Bronchial epithelial cell (primary cell): ENCODE measurements at places on chromosomes 16 and 17. TPM values are rescaled to one million over a fixed set of nuclear protein-coding genes. Genes with fewer than 3 reads are reported as not detected.

CDC6 gene
- 3.4 and 4.6 TPM in 2 replicates for total RNA-seq

GAST gene
- 0.90 TPM in 1 of 2 replicates, not detected in the other for total RNA-seq

MARVELD3 gene
- 16.6 and 21.3 TPM in 2 replicates for total RNA-seq

TMEM235 gene
- not detected in 2 replicates for total RNA-seq

SEPHS2 gene
- 17.4 and 32.9 TPM in 2 replicates for total RNA-seq

MYOCD gene
- total RNA-seq: under 0.01 TPM in 1 of 2 replicates, not detected in the other

GDPD1 gene
- total RNA-seq: 1.6 and 2.6 TPM in 2 replicates

HEXIM2 gene
- 4.1 and 4.7 TPM in 2 replicates for total RNA-seq

PIK3R6 gene
- total RNA-seq: not detected in 2 replicates

LPO gene
- not detected in 2 replicates for total RNA-seq

IL34 gene
- 0.26 and 2.0 TPM in 2 replicates for total RNA-seq

ZFP3 gene
- 0.53 and 0.64 TPM in 2 replicates for total RNA-seq

C17orf107 gene
- total RNA-seq: 5.5 and 8.3 TPM in 2 replicates

P2RX1 gene
- total RNA-seq: not detected in 2 replicates

CLEC18C gene
- 0.13 TPM in 1 of 2 replicates, not detected in the other for total RNA-seq

UBB gene
- total RNA-seq: 766 and 1,827 TPM in 2 replicates

EFCAB3 gene
- total RNA-seq: not detected in 2 replicates
